ENCODE measurements at places on chromosomes 1 and 21.

GRCh38 chr1:7100479-7100878 is 315.2 kb downstream of the CAMTA1 start:
- no peak for DNase-seq

DNA sequence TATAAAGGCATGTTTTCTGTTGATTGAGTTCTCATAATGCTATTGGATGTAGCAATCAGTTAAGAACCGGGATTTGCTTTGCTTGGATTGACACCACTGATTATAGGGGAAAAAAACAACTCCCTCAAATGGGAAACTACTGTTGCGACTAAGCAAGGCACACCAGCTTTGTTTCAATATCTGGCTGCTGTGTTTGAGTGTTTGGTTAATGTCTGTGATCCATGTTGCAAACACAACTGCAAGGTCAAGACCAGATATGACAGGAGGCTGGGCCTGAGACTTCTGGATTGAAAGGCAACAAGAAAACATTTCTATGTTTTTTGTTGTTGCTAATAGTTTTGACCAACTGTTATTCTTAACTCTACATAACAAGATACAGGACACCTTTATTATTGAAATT is 50.7 kb downstream of the MTR start:
- no peak for DNase-seq

- DNase-seq: no peak
Measured at GRCh38 chr1:201488830-201489589, 17.9 kb downstream of the CSRP1 start.

GRCh38 chr1:91591175-91591974 is 90.7 kb downstream of the CDC7 start:
- DNase-seq: no peak

DNA sequence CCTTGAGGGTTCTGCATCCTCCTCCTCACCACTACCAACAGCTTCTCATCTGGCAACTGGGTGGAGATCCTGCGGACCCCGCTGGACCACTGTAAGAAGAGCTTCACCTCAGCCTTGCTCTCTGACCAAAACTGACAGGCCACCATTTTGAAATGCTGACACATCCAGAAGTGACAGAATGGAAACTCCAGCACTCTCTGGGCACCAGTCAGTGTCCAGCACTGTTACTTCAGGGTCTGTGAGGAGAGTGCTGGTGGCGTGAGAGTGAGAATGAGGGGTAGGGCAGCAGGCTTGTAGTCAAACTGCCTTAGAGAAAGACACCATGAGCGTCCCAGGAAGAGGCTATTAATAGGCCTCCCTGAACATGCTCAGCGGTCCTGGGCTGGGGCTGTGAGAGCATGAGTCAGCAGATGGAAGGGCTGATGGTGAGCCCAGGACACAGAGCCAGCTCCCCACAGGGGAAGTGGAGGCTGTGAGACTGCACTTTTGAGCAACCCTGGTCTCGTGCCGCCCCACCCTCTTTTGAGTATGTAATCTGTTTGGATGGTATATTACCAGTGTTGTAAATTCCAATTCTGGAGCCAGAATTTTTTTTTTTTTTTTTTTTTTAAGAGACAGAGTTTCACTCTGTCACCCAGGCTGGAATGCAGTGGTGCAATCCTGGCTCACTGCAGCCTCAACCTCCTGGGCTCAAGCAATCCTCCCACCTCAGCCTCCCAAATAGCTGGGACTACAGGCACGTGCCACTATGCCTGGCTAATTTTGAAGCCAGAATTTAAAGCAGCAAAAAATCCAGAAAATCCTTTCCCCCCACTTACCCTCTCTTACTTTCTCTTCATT is 34.4 kb upstream of the SLC30A1 start:
- DNase-seq: no peak

DNA sequence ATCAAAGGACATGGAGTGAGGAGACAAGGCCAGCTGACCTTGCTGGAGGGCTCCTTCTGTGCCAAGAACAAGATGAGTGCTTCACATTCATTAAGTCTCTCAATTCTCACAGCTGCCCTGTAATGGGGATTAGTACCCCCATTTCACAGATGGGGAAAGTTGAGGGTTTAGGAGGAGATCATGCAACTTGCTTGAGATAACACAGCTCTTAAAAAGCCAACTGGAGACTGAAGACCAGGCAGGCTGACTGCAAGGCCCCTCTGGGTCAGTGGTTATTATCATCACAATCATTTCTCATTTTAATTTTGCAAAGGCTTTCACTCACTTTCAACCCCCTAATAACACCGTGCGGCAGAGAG is 46.8 kb downstream of the GPR161 start:
- DNase-seq: no peak

DNA sequence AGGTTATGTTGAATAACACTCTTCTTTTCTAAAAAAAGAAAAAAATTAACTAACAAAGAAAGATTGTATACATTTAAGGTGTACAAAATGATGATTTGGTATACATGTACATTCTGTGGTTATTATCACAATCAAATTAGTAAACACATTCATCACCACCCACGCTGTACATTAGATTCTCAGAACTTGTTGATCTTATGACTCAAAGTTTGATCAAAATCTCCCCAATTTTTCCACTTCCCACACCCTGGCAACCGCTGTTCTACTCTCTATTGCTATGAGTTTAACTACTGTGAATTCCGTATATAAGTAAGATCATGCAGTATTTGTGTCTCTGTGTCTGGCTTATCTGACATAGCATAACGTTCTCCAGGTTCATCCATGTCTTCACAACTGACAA is 469.5 kb upstream of the CHRM3 start:
- no peak for DNase-seq

DNA sequence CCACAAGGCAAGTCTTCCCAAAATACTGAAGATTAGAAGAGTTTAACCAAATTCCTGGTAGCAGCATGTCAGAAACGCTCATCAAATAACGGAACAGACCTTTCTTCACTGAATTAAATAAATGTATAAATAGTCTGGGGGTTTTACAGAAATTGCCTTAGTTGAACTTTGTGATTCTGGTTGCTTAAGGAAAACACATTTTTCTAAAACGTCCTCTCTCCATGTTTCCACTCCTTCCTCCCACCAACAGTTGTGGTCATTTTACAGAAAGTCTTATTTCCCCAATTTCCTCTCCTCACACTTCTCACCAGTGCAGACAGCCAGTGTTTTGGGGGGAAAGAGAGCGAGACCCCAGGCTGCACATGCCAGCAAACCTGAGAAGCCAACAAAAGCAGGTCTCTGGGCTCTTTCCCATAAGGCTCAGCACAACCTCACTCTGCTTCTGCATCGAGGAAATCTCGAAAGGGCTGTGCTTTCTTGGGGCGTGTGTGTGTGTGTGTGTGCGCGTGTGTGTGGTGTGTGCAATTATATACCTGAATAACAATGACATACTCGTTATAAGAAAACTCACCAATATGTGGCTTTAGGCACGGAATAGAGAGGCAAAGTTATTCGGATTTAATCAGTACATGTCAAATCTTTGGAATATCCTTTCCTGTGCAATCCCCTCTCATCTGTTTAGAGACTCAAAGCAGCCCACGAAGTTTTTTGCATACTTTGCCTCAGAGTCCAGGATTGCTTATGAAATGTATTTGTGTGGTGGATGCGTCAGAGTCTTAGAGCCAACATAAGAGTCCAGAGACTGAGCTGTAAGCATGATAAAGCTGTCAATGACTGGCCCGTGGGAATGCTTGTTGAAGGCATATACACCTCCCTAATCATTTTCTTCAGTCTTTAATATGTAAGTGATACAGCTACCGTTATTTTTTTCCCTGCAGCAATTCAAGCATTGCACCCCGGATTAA is 2.0 kb downstream of the KCNJ15 start:
- no peak for DNase-seq

DNA sequence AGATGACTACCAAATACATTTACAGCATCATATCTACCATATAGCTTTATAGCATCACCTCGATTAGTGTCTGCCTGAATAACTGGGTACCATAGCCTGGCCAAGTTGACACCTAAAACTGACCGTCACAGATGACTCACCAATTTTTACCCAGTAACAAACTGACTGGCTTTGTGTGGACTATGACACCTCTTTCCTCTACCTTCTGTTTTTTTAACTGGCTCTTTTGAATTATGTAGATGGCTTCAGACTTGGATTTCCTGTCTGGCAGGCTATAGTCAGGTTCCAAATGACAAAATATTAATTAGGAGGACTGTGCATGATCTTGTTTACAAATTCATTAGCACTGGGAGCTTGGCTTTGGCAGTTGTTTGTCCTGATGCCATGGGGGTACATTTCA is 360.3 kb downstream of the TGFB2 start:
- no peak for DNase-seq

DNA sequence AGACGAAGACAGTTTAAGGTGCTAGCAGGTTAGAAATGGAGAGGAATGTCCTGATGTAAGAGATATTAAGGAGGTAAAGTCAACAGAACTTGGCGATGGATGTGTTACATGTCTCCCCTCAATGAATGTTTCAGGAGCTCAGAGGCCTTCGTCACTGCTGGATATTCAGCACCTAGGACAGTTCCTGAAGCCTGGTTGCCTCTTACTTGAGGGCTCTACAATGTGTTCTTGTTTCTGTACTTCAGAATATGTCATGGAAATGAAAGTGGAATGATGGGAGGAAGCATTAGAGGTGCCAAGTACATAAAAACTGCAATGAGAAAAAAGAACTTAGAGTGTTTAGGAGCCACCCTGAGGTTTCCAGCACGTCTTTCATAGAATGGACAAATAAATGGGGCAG is 17.7 kb downstream of the TNR start:
- DNase-seq: no peak

- no peak for DNase-seq
Measured at GRCh38 chr1:24793447-24794129, 48.3 kb downstream of the CLIC4 start.

- DNase-seq: no peak
Measured at GRCh38 chr1:117060441-117061317, 553 bp downstream of the TTF2 start.

- no peak for DNase-seq
Measured at GRCh38 chr1:230288641-230289349, 137.3 kb downstream of the PGBD5 start.

GRCh38 chr1:85328713-85329397 is 52.4 kb upstream of the BCL10 start:
- no peak for DNase-seq

DNA sequence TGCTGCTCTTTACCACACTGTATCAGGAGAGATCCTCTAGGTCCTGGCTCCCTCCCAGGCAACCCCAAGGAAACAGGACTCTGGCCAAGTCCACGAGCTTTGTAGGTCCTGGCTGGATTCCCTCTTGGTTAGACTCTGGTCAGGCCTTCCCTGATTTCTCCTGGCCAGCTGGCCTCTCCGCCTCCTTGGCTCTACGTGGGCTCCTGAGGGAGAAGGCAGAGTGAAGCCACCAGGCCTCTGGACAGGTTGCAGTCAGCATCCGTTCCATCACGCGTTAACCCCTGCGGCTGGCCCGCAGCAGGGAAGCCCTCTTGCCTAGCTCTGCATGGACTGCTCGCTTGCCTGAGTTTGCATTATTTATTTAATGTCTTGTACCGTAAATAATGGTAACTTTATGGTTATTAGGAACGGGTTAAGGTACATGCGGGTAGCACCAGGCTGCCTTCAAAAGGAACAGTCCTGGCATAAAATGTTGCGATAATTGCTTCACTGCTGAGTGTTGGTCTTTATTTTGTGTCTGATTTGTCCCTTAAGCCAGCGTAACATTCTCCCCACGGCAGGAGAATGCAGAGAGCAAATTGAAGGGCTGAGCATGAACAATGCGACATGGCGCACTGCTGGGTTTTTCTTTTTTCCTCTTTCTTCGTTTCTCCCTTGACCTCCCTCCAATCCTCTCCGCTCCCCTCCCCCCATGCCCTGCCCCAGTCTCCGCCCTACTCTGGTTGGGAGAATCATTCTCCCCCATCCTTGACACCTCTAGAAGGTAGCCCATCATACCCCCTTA is 100.3 kb downstream of the RNF220 start:
- no peak for DNase-seq

GRCh38 chr1:231923491-231924041 is 297.0 kb downstream of the DISC1 start:
- no peak for DNase-seq

DNA sequence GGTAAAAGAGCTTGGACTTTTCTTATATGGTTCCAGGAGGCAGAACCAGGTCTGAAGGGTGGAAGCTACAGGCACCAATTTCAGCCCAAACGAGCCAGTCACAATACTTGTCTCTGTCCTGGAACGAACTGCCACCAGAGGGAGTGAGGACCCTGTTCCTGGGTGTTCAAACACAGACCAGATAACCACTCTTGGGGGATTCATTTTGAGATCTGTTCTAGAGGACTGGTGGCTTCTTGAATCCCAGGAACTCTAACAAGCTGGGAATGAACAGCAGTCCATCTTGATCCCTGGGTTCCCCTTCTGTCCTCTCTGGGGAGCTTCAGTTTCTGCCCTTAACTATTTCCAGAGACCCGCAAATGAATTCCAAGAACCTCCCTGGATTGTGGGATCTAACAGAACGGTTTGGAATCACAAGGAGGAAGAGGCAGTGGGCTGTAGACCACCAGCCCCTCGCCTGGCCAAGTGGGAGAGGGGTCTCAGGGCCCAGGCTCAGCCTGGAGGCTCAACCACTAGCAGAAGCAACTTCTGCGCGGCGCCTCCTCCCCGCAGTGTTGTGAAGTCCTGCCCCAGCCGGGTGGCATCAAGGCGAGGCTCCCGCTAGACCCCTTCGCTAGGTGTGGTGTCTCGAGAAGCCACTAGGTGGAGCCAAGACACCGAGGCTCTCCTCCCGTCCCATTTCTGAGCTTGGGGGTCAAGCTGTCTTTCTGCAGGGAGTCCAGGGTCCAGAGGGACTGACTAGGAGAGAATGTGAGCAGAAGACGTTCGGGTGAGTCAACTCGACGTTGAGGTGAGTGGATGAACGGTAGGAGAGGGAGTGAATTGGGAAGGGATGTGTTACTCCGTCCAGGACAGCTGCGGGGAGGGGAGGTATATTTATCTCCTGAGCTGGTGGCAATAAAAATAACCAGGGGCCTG is 12.1 kb upstream of the NES start:
- peak; percentile 79 for DNase-seq

DNA sequence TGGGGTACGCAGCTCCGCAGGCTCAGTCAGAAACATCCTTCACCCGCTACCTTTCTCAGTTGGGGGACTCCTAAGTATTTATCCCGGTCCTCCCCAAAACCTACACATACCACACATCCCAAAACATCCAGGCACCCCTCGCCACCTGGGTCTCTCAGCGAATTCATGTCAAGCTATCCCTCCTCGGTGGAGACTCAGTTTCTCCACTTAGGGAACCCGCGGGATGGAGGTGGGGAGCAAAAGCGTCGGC is 1.3 kb upstream of the ZBTB7B start:
- no peak for DNase-seq

GRCh38 chr1:119569095-119569494 is 62.1 kb downstream of the HSD3B1 start:
- DNase-seq: no peak

- peak; percentile 90 for DNase-seq
Measured at GRCh38 chr1:20212685-20213331, 26.5 kb upstream of the PLA2G2C start.

DNA sequence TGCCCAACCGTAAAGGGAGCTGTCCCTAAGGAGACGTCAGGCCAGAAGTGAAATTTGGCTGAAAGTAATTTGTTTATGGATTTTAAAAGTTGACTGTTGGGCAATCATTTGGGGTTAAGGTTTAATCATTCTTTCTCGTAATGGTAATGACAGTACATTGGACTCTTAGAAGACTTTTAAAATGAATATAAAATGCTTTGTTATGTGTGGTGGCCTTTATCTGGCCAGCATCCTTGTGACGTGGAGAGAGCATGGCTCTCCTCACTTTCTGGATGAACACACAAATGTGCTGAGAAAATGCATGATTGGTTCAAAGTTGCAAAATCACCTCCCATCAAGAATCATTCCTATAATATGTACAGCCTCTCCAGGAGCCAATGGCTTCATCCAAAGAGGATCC is 160.2 kb downstream of the DHRS3 start:
- no peak for DNase-seq

- no peak for DNase-seq
Measured at GRCh38 chr1:64623750-64624191, 121.1 kb upstream of the RAVER2 start.
